ENCODE measurements at places on chromosomes 12 and 14.

DNA sequence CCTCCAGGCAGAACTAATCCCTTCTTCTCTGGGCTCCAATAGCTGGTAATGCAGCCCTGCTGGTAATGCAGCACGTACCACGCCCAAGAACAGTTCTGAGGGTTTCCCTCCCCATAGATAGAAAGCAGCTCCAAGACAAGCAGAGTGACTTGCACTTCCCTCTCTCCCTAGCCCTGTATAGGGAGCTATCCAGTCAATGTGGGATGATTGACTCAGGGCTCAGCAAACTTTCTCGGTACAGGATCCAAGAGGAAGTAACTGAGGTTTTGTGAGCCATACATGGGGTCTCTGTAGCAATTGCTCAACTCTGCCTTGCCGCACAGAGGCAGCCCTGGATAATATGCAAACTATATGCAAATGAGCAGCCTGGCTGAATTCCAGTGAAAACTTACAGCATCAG, 15.5 kb upstream of the FKBP4 start:
- no peak for DNase-seq

DNA sequence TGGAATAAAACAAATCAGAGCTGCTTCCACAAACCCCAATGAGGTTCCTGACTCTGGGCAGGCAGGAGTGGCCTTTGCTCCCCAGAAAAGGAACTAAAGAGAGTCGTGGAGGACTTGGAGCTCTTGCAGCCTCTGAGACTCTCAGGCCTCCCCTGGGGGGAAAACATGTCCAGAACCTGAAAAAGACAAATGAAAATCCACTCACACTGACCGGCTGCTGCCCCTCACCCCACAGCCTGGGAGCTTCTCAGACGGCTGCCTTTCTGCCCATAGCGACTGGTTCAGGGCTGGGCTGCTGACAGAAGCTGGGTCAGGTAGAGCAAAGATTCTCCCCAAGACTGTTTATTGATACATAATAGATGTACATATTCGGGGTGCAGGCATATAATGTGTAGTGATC, 356.0 kb downstream of the ADGRD1 start:
- DNase-seq, result no peak

GRCh38 chr14:103883263-103883523, 35.8 kb upstream of the PPP1R13B start:
- no peak for DNase-seq

- peak; percentile 78 for DNase-seq
Observed at GRCh38 chr12:15590180-15590826, 198.9 kb downstream of the EPS8 start.

- no peak for DNase-seq
Observed at GRCh38 chr12:31859232-31859977, 99.8 kb upstream of the RESF1 start.

DNA sequence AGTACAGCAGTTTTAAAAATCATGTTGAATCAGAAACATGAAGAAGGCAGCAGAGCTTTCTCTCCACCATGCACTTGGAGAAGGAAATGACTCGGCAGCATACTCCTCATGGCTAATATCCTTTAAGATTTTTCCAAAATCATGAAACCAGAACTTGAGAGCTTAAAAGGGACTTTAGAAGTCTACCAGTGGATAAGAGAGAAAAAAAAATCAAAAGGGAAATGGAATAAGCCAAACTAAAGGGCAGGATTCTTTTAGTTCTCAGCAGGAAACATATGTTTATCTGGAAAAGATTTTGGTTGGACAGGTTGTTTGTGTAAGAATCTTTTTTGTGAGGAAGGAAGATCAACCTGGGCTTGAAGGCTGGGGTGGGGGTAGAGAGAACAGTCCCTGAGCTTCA, 111.8 kb downstream of the PRKCH start:
- no peak for DNase-seq

DNA sequence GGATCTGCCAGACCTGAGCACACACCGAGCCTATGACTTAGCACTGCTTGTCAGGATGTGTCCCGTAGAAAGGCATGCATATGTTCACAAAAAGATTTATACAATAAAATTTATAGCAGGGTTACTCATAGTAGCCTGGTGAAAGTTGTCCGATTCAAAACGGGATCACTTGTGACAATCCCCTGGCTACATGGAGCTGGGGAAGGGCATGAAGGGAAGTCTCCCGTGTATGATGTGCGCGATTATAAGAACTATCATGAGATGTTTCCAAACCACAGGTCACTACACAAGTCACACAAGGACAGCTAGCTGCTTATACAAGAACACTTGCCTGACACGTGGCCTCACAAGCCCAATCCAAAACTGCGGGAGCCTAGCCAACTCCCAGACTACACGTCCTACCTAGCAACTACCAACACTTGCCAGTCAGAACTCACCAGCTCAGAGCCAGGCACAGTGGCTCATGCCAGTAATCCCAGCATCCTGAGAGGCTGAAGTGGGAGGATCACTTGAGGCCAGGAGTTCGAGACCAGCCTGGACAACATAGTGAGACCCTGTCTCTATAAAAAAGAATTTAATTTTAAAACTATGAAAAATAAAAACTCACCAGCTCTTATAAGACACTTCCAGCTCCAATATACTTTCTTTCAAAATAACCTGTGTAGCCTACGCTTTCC, 7.5 kb upstream of the CDCA4 start:
- DNase-seq, result no peak

DNA sequence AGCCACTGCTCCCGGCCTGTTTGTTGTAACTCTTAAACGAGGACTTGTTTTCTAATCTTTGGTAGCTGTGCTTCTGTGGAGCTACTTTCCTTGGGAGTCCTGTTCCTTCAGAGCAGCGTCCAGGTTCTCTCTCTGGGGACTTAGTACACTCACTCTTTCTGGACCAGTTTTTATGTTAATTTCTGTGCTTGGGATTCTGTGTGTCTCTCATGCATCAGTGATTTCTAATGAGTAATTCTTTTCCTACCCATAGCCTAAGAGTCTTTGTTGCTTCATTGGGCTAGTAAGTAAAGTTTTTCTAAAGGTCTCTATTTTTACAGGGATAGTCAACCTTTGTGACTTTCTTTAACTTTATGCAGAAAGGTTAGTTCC, 289.3 kb downstream of the FBXL14 start:
- DNase-seq, result no peak

All from nucleus accumbens (tissue), 56 donors.